Neural progenitor cell (in vitro differentiated cells): ENCODE measurements at places on chromosomes 16 and 17.
A peak's percentile ranks its signal among the peaks of the same experiment; 100 is the strongest.

DNA sequence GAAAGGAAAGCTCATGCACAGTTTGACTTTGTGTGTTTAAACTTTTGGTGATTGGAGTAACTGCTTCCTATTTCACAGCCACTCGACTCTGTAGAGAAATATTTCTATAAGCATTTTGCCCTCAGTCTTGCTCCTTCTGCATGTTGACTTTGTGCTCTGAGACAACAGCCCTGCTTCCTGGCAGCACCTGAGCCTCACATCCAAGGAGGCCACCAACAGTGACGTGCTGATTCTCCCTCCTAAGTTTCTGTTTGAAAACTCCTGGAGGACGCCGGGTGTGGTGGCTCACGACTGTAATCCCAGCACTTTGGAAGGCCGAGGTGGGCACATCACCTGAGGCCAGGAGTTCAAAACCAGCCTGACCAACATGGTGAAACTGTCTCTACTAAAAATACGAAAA lies 23.9 kb upstream of the WSB1 start:
- DNase-seq: no peak

DNA sequence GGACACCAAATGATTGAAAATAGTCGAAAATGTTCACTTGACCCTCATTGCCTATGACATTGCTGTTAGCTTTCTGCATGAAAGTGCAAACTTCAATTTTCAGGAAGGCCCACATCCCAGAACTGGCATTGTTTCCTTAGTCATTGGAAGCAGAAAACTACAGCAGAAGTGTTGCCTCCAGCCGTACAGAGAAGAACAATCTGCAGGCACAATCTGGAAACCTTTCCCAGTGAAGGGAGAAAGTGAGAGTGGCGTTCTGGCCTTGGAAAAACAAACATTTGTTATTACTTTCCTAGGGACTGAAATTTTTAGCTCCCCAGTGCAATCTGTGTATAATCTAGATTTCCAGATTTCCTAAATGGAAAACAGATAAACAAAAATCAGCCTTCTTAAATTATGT lies 529.5 kb upstream of the RBFOX1 start:
- no peak for DNase-seq

- DNase-seq: no peak
Observed at GRCh38 chr17:76474894-76475293, 7.5 kb downstream of the AANAT start.

DNA sequence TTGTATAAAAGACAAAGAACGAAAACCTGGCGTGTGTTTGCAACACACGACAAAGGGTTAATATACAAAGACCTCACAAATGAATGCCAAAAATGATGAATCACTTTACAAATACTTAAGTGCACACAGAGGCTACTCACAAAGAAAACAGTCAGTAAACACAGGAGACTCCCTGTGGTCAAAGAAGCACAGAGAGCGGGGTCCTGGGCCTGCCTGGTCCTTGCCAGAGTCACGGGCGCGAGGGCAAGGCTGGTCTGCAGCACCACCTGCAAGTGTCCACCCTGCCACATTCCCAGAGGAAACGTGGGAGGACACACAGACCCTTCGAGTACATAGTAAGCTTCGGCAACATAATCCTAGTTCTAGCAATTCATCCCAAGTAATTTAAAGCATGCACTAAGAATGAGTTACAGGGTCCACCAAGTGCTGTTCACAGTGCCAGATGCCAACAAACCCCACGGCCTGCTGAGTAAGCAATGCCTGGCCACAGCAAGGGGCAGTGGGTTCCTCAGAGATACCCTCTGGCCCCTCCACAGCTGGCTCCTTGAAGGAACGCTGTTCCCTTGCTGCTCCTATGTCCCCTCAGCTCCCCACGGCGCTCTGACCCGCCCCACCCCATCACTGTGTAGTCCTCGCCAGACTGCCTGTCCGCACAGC lies 24.6 kb upstream of the FAAP100 start:
- no peak for DNase-seq

DNA sequence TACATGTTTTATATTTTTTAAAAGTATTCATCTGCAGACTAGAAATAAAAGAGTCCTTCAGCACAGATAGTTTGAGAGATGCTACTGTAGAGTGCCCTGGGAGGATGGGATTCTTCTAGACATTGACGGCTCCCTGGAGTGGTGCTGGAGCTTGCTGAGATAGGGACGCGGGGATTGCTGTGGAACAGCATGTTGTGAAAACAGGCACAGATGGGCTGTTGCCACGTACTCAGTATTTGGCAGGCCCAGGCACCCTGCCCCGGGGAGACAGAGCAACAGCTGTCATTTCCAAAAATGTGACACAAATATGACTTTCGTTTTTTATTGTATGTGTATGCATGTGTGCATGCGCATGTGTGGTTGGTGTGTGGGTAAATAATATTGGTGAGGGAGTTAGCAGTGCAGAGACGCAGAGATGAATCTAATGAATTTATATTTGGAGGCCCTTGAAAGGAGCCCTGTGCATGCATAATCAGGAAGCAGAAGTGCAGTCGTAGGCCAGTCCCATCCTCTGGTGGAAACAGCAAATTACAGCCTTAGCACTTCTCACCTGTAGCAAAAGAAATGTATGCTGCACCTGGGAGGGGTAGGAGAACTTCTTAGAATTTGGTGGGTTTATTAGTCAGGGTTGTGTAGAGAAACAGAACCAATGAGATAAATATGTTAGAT lies 6.2 kb upstream of the ABCA8 start:
- DNase-seq: no peak

GRCh38 chr17:49035470-49036269 lies 38.5 kb downstream of the IGF2BP1 start:
- peak; percentile 85 for DNase-seq

DNA sequence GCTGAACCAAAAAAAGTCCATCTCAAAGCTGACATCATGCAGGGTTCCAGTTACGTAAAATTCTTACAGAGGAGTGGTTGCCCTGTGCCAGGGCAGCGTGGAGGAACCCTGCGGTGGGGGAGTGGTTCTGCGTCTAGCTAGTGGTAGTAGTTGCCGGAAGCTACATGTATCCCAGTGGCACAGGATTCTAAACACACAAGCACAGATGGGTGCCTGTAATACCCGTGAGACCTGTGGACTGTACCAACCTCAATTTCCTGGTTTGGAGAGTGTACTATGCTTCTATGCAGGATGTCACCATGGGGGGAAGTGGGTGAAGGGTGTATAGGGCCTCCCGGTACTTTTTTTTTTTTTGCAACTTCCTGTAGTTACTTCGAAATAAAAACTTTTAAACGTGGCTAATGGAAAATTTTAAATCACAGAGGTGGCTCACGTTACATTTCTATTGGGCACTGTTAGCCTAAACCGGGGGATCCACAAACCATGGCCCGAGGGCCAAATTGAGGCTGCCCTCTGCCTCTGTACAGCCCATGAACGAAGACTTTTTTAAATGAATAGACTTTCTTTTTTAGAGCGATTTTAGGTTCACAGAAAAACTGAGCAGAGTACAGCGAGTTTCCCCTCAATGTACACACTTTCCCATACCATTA lies 38.5 kb downstream of the TBC1D16 start:
- DNase-seq: no peak

- peak; percentile 34 for DNase-seq
Observed at GRCh38 chr17:45992904-45993303, 6.1 kb upstream of the STH start.

GRCh38 chr17:5379351-5380107 lies 39.9 kb downstream of the NUP88 start:
- no peak for DNase-seq

DNA sequence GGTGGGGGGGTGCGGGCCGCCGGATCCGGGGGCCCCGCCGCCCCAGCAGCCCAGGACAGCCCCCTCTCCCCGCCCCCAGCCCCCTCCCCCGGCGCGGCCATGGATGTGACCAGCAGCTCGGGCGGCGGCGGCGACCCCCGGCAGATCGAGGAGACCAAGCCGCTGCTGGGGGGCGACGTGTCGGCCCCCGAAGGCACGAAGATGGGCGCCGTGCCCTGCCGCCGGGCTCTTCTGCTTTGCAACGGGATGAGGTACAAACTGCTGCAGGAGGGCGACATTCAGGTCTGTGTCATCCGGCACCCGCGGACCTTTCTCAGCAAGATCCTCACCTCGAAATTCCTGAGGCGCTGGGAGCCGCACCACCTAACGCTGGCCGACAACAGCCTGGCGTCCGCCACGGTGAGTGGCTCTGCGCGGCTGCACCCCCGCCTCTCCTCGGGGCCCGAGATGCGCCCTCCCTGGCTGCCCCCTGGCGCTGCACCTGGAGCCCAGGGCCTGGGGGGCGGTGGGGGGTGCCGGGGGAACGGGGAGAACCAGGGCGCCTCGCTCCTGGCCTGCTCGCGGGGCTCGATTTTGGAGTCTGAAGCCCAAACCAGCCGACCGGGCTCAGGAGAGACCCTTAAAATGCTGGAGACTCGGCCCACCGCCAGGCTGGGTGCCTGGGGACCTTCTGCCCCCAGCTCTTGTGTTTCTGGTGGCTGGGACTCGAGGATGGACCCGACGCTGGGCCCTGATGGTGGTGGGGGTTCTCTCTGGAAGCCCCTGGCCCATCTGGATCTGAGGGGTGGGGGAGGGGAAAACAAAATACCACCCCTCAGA lies 744 bp downstream of the CMIP start:
- DNase-seq: peak; percentile 66

- DNase-seq: no peak
Observed at GRCh38 chr17:6474906-6475305, 30.7 kb downstream of the PIMREG start.

DNA sequence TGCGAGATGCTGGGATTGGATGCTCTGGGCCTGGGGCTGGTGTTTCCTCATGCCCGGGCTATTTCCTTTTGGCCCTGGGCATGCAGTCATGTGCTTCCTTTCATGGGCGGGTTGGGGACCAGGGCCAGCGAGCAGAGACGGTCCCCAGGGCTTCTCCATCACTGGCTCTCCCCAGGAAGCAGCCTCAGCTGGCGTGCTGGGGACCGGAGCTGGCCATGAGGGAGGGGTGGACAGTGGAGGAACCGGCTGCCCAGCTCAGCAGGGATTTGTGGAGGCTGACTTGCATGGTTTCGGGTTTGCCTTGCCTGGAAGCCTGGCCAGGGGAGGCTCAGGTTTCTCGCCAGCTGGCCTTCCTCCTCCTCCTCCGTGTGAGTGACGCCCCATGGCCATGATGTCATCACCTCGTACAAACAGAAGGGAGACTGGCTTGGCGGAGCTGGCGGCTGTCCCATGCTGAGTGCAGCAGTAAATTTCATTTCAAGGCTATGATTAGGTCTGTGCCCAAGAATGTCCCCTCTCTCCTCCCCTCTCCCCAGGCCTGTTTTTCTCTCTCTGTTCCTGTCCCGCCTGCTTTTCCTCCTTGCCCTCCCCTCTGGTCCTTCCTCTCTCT lies 8.9 kb upstream of the TIMP2 start:
- DNase-seq: peak; percentile 89

- no peak for DNase-seq
Observed at GRCh38 chr16:29992344-29992967, 3.0 kb downstream of the HIRIP3 start.

DNA sequence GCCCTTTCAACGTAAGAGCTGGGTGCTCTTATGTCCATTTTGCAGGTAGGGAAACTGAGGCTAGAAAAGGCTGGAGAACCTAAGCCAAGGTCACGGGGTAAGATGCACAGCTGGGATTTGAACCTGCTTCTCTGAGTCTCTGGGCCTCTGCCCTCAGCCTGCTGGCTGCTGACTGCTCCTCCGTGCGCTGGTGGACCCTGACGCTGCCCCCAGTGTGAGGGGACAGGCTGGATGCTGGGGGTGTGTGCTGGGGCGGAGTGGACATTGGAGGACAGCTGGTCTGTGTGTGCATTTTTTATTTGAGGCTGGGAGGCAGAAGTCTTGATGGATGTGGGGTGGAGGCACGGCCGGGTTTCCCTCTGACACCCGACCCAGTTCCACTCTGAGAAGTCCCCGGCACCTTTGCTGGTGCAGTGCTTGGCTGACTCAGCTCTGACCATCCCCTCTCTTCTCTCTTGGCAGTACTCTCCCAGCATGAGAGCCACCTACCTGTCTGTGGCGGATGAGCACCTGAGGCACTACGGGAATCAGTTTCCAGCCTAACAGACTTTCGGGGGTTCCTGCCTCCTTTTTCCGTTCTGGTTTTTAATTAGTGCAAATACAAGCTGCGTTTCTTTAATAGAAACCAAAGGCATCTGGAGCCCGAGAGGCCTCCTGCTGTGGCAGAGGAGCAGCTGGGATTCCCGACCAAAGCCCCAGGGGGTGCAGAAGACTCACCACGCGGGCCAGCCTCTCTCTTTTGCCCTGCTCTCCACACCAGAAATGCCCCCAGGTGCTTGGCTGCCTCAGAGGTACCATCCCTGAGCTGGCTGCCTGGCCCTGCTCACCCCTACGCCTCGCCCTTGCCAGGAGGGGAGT lies 14.1 kb upstream of the DNAI2 start:
- no peak for DNase-seq

DNA sequence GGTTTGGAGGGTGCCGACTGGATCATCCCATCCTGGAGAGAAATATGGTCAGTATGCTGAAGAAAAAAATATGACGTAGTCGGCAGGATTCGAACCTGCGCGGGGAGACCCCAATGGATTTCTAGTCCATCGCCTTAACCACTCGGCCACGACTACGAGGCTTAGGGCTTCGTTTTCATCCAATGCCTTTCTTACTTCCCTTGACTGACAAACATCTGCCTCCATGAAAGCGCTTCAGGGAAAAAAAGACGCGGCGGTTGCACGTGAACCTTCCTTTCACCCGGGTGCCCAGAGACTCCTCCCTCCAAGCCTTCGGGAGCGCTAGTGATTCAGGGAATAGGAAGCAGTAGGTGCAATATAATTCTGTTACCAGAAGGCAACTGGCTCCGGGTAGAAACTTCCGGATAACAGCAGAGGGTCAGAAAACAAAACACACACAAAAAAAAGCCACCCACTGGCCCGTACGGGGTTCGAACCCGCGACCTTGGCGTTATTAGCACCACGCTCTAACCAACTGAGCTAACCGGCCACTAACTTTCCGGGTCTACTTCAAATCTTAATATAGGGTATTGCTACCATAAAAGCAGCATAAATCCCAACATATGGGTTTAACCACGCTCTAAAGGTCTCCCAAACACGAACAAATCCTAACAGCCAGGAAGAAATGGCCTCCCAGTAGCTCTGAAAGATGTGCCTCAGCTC lies 16.3 kb upstream of the AURKB start:
- DNase-seq: peak; percentile 94

DNA sequence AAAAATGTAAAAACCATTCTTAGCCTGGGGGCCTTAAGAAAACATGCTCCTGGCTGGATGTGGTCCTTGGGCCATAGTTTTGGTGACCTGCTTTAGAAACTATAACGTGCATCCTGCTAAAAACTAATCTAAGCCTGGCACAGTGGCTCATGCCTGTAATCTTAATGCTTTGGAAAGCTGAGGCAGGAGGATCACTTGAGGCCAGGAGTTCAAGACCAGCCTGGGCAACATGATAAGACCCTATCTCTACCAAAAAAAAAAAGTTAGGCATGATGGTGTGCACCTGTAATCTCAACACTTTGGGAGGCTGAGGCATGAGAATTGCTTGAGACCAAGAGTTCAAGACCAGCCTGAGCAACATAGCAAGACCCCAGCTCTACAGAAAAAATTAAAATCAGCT lies 183.8 kb upstream of the CHMP6 start:
- no peak for DNase-seq
